ENCODE measurements at places on chromosomes 4 and X.

GRCh38 chr4:1978226-1978625 is 30.5 kb downstream of the NELFA start:
- DNase-seq = no peak

GRCh38 chr4:65316534-65316933 is 353.8 kb downstream of the EPHA5 start:
- DNase-seq = no peak

- no peak for DNase-seq
Observed at GRCh38 chr4:3527914-3528876, 4.0 kb downstream of the LRPAP1 start.

GRCh38 chr4:76260571-76260970 is 9.1 kb downstream of the FAM47E start:
- DNase-seq = no peak

GRCh38 chr4:67725981-67726380 is 25.0 kb upstream of the UBA6 start:
- no peak for DNase-seq

DNA sequence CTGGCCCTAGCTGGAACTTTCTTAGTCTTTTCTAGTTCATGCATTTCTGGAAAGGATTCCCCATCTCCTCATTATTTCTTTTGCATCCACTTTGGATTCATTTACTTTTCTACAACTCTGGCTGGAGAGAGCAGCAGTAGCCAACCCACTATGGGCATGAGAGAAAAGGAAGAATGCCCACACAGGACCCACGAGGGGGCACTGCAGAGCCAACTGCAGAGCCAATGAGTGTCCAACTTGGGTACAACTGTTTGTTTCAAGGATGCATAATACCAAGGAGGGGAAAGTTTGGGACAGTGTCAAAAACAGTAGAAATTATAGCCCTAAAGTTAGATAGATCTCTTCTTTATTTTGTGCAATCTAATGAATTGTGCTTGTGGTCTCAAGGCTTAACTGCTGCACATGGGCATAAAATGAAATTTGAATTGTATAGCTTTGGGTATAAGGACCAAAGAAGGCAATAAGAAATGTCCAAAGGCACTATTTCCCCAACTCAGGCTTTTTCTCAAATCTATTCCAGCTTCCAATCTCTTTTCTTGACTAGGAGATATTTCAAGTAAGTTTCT is 230.6 kb downstream of the NSUN7 start:
- no peak for DNase-seq

GRCh38 chrX:153723351-153724251 is 586 bp downstream of the BCAP31 start:
- peak; percentile 21 for DNase-seq

DNA sequence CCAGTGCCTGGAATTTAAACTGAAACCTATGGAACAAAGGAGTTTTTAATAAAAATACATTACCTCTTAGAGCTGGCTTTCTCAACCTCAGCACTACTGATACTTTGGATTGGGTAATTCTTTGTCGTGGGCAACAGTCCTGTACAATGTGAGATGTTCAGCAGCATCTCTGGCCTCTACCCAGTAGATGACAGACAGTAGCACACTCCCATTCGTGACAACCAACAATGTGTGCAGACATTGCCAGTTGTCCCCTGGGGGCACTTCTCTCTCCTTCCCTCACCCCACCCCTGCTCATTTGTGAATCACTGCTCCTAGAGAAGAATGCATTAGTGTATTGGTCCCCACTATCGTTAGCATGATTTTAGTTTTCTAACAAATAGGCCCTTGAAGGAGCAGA is 16.2 kb downstream of the GPAT3 start:
- DNase-seq = no peak

DNA sequence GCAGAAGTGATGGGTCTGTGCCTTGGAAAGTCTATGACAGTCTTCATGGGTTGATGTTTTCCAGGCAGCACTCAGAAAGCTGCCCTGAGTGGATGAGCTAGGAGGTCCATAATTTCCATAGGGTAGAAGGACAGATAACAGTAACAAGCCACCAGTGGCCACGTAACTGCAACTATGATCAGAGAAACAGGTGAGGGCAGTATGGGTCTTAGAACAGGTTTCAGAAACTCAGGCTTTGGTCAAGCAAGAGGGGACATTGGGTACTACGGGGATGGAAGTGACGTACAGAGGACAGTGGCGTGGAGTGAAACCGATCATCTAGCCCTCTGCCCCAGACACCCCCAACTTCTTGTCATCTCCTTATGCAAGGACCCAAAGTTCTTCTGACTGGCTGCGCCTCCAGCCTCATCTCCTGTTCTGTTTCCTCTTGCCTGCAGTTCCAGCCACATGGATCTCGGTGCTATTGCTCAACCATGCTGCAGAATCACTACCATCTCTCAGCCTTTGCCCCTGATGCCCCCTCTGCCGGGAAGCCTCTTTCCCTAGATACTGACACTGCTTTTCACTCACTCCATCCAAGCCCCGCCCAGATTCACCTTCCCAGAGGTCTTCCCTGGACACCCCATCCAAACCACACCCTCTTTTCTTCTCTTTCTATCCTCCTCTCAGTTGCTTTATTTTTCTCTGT is 123.4 kb downstream of the MFAP3L start:
- DNase-seq = no peak

DNA sequence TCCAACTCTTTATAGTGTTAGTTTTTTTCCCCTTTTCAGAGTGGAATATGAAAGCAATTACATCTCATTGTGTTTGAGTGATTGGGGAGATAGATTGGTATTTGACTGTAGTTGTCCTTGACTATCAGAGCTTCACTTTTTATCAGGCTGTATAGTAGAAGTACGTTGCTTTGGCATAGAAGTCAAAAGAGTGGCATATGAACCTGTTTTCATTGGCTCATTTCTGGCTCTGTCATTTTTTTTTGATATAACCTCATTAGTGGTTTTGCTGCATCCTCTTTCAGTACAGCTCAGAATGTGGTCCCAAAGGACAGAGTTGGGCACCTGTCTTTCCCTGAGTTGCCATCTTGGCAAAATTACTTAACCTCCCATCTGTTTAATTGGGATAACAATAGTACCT is 1.4 kb downstream of the TMA16 start:
- DNase-seq = no peak

- no peak for DNase-seq
Observed at GRCh38 chrX:15344106-15344505, 8.8 kb upstream of the PIGA start.

GRCh38 chrX:97030947-97031346 is 147.2 kb downstream of the RPA4 start:
- DNase-seq = no peak

GRCh38 chr4:4247696-4248028 is 361 bp downstream of the TMEM128 start:
- DNase-seq = no peak

- no peak for DNase-seq
Observed at GRCh38 chr4:72591547-72592454, 22.8 kb upstream of the ADAMTS3 start.

DNA sequence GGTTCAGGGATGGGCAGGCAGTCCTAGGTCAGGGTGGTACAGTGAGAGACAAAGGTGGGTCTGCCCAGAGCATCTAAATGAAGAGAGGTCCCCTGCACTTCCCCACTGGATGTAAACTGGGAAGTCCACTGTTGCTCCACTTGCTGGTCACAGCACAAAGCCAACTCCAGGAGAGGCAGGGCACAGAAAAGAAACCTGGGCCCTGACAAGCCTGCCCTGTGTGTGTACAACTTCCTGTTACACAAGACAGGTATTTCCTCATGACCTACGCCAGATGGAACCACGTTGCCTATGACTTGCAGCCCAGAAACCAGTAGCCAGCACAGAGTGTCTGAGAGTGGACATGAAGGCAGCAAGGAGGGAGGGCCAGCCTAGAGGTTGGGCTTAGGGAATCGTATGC is 161.8 kb downstream of the SH3KBP1 start:
- DNase-seq = no peak

DNA sequence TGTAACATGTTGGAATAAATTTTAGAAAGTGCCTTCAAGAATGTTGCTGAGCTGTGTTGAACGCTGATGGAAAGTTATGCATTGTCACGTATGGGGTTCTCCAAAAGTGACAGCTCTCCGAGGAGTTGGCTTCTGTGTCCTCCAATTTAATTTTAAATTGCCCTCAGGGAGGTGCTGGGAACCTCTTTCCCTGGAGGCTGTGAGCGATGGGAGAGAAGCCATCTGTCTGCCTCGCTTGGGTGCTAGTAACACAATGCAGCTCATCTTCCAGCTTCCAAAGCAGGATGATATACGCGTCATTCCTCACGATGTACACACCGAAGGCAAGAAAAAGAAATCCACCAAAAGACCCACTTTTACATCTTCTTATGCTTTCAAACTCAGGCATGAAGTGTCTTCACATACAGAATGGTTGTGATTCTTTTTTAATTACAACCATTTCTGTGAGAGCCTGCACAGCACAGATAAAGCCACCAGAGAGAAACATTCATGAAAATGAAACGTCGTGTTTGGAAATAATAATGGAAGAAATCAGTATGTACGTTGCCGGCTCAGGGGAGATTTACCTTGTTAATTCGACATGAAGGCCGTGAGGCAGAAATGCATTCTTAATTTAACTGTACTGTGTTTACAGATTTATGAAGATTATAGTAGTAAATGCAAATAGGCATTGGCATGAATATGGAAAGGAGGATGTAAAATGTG is 218.9 kb downstream of the ASMT start:
- DNase-seq = no peak

DNA sequence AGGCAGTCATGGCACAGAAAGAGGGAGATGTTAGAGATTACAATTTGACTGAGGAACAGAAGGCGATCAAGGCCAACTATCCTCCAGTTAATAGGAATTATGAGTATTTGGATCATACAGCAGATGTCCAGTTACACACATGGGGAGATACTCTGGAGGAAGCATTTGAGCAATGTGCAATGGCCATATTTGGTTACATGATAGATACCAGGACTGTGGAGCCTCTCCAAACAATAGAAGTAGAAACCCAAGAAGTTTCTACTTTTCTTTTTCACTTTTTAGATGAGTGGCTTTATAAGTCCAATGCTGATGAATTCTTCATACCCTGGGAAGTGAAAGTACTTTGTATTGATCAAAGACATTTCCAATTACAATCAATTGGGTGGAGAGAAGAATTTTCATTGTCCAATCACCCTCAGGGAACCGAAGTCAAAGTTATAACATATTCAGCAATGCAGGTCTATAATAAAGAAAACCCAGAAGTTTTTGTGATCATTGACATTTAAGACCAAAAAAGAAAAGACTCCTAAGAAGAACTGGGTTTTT is 139.1 kb downstream of the MAB21L2 start:
- DNase-seq = no peak

- peak; percentile 66 for DNase-seq
Observed at GRCh38 chr4:20252656-20253282, 1.1 kb downstream of the SLIT2 start.

DNA sequence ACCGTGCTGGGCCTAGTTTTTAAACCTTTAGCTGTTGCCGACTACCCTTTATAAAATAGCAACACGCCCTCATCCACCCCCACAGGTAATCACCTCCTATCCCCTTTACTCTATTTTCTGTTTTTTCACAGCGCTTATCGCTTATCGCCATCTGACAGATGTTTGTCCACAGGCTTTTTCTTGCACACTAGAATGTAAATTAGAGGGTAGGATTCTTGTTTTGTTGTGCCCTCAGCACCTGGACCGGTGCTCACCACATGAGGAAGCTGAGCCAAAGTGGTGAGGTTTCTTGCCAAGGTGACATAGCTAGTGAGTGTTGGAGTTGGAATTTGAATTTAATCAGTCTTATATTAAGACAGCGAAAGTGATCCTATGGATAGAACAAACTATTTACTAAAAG is 2.9 kb upstream of the RBBP7 start:
- peak; percentile 50 for DNase-seq

DNA sequence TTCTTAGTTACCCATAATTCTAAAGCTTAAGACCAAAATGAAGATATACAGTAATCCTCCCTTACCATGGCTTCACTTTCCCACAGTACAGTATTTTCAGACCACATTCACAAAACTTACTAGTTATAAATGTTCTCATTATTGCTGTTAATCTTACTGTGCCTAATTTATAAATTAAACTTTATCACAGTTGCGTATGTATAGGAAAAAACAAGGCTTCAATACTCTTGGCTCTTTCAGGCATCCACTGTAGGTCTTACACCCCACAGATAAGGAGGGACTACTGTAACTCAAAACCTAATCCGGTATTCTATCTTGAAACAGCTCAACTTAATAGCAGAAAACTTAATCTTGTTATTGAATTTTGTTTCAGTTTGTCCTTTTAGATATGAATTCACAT is 3.6 kb downstream of the HMGB2 start:
- DNase-seq = no peak

GRCh38 chrX:84320614-84321013 is 132.6 kb upstream of the RPS6KA6 start:
- no peak for DNase-seq

All from NCI-H2081 (cell line).